ENCODE measurements at places on chromosomes 11 and 22.

DNA sequence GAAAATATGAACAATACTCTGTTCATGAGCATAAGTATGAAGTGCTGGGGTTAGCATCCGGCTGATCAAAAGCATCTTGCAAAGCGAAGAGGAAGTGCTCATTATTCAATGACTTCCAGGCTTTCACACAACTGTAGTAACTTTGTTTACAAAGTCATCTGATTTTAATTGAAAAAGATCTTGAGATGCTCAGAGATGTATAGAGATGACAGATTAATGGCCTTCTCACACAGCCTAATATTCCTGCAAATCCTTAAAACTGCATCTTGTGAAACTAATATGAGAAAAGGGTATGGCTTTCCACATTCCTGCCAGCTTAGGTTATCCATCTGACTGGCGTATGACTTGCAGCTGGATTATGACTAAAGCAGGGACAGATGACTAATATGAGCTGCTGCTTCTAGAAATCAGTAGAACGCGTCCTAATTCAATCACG is 125.4 kb downstream of the CASP12 start:
- no peak for DNase-seq

- no peak for DNase-seq
Observed at GRCh38 chr11:39617971-39618370, 1841.5 kb downstream of the LRRC4C start.

GRCh38 chr11:2929531-2929949 is 320 bp upstream of the PHLDA2 start:
- DNase-seq: no peak

DNA sequence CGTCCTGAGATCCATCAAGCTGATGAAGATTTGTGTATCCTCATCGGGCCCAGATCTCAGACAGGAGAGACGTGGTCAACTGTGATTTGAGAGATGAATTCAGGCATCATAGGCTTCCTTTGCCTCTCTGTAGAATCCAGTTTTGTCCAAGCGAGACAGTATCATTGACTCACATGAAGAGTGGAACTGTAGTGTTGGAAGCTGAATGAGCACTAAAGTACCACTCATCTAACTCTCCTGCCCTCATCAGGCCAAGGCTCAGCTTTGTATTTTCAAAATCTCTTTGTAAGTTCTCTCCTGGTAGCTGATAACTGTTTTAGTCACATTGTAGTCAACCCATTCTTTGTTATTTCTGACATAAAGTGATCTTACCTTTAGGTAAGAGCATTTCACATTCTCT is 85.1 kb downstream of the KIRREL3 start:
- DNase-seq: no peak

DNA sequence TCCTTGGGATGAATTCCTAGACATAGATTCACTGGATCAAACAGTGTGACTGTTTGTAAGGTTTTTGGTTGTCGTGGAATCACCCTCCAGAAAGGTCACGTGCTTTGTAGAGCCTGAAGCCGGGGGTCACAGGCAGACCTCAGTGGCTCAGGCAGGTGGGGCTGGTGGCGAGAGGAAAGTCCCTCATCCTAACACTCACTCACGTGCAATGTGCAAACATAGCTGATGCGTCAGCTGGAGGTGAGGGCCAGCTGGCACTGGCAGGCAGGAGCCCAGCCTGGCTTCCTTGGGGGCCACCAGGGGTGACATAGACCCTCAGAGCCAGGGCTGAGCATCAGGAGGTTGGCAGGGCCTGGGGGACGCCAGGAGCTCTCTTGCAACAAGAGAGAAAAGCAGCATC is 90.0 kb downstream of the ARHGAP8 start:
- no peak for DNase-seq

- no peak for DNase-seq
Observed at GRCh38 chr11:112685111-112685510, 276.1 kb upstream of the NCAM1 start.

DNA sequence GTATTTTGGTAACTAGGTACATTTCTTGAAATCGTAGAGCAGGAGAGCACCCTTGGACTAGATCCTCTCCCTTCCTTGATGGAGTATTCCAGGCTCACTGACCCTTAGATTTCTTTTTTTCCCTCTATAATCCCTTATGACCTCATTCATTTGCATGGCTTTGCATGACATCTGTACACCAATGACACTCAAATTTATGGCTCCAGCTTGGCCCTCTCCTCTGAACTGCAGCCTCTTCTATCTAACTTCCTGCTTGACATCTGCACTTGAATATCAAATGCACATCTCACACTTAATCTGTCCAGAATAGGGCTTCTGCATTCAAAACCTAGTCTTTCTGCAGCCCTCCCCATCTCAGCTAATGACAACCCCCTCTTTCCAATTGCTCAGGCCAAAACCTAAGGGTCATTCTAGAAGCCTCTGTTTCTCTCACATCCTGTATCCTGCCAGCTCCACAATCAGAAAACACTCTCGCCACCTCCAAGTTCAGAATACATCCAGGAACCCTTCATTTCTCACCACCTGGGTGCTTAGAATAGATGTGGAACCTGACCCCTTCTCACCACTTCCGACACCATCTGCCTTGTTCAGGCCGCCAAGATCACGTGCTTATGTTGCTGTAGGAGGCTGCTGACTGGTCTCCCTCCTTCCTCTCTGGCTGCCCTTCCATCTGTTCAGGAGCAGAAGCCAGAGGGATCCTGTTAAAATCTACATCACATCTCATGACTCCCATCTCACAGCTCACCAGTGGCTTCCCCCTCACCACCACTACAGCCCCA is 138.9 kb upstream of the MTNR1B start:
- DNase-seq: no peak

GRCh38 chr11:109138196-109138595 is 283.8 kb upstream of the C11orf87 start:
- DNase-seq: no peak

GRCh38 chr22:19085233-19085718 is 36.9 kb downstream of the DGCR2 start:
- DNase-seq: no peak

GRCh38 chr11:117959438-117960149 is 26.6 kb upstream of the IL10RA start:
- DNase-seq: no peak

DNA sequence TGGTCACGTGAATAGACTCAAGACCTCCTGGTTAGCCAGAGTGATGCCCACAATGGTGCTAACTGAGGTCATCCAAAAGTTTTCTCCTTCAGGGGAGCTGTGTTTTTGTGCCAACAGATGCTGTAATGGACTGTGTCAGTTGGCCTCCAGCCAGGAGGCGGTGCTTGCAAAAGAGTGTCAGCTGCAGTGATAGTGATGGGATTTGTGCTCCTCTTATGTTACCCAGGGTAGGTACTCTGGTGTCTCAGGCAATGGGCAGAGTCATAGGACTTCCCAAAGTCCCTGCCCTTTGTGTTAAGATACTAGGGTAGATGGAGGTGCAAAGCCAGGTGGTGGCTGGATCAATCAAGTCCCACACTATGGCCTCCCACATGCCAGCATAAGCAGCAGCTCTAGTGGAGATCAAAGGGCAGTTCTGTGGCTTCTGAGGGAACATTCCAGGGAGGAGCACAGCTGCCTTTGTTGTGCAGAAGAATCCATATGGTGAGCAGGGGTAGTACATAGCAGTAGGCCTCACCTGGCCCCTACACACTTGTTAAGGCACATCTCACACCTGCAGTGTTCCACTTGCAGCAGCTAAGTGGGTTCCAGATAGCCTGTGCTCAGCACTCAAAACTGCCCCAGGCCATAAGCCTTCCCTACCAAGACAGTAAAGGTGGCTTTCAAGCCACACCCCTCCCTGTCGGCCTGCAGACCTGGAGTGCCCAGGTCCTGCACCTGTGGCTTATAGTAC is 9.4 kb upstream of the FANCF start:
- DNase-seq: no peak

GRCh38 chr22:19438298-19438697 is 6.0 kb downstream of the MRPL40 start:
- no peak for DNase-seq

GRCh38 chr22:26359156-26359555 is 69.9 kb upstream of the ASPHD2 start:
- DNase-seq: no peak

DNA sequence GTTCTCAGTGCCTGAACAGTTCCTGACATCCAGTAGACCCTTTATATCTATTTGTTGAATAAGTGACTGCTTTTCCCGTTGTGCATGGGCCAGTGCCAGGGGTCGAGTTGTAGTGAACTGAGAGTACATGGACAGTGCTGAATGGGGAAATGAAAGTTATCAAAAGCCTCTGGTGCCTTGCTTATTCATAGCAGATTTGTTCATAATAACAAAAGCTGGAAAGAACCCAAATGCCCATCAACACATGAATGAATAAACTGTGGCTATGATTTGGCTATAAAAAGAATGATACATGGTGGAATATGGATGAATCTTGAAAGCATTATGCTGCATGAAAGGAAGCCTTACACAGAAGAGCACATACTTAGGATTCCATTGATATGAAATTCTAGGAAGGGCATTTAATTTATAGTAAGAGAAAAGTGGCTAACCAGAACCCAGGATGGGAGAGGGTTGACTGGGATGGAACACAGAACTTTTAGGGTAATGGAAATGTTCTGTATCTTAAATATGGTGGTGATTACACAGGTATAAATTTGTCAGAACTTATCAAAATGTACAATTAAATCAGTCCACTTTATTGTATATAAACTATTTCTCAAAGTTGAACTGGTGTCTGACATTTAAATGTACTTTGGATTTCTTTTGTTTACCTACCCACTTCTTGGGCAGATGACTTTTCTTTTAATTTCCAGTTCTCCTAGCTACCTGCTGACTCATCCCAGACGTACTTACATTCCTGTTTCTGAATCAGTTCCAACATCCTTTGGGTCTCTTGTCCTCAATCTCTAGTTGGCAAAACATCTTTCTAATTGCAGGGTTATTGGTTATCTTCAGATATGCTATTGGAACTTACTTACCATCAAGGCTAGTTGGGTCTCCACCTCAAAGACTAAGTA is 42.8 kb downstream of the PACS1 start:
- no peak for DNase-seq

DNA sequence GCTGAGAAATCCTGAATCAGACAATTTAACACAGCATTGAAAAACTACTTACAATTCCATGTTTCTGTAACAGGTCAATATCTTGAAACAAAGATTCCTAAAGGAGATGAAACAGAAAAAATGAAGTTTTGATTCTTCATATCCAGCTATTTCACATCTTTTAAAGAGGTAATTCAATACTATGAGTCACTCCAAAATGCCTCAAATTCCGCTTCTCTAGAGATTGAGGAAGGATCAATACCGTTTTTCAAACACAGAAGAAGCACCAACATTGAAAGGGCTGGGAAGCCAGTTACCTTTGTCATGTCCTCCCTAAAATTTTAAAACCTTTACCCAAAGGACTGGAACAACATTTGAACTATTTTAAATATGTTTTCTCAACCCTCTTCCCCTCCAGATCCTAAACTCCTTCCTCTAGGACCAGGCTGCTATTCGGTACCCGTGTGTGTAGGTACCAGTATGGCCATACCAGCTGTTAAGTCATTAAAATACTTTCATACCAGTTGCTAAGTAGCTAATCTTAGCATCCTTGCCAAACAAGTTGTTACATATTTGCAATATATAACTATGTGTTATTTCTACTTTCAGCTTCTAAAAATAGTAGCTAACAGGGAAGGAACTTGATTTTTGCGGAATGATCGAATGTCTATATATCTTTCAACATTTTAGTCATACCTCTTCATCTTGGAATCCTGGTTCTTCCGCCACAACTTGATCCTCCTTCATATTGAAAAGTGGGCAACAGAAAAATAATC is 2.3 kb downstream of the DMC1 start:
- DNase-seq: no peak

- no peak for DNase-seq
Observed at GRCh38 chr11:60625262-60625661, 74.2 kb upstream of the MS4A8 start.

DNA sequence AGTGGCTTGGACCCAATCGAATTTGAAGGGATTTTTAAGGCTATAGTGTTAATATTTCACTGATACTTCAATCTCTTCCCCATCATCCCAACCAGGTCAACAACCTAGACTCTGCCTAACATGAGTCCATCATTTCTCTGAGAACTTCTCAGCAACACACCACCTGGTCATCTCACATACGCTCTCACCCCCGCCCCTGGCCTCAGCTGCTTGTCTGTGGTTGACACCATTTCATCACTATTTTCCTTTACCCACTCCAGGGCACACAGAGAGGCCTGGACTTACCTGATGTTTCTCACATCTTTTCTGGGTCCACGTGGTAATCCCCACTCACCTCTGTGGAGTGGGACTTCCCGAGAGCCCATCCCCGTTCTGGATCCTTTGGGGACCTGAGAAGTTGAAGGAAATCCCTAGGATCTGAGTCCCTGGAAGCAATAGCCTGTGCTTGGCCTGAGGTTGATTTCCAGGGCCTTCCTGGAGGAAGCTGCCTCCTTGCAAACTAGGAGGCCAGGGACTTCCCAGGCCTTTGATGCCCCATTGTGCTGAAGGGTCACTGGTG is 3.2 kb downstream of the P2RX3 start:
- no peak for DNase-seq

DNA sequence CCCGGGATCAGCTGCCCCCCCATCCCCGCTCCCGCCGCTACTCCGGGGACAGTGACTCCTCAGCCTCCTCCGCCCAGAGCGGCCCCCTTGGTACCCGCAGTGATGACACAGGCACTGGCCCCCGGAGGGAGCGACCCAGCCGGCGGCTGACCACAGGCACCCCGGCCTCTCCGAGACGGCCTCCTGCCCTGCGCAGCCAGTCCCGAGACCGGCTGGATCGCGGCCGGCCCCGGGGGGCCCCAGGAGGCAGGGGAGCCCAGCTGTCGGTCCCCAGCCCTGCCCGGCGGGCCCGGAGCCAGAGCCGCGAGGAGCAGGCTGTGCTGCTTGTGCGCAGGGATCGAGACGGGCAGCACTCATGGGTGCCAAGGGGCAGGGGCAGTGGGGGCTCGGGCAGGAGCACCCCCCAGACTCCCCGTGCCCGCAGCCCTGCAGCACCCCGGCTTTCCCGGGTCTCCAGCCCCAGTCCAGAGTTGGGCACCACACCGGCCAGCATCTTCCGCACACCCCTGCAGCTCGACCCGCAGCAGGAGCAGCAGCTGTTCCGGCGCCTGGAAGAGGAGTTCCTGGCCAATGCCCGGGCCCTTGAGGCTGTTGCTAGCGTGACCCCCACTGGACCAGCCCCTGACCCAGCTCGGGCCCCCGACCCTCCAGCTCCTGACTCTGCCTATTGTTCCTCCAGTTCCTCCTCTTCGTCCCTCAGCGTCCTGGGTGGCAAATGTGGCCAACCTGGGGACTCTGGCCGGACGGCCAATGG is 3.9 kb downstream of the RASL10A start:
- no peak for DNase-seq

GRCh38 chr11:111561791-111562325 is 21.3 kb downstream of the LAYN start:
- no peak for DNase-seq

DNA sequence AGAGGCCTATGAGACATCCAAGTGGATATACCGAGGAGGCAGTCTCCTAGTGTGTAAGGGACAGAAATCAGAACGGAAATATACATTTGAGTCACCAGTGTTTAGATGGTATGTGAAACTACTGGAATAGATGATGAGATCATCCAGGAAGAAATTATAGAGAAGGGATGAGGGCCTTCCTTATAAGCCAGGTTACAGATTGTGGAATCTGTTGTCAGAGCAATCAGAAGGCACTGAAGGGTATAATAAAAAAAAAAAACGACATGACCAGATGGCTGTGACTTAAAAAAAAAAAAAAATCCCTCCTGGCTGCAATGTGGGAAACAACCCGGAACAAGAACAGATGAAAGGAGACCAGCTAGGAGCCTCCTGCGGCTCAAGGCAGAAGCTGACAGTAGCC is 2.7 kb downstream of the MAJIN start:
- no peak for DNase-seq
